ENCODE measurements at places on chromosomes 3 and 15. TPM values are rescaled to one million over a fixed set of nuclear protein-coding genes. Genes with fewer than 3 reads are reported as not detected.

Gene CAPN3
- total RNA-seq: 0.44 TPM

Gene LRTM1
- total RNA-seq: not detected

Gene MRAS
- 73.6 TPM for total RNA-seq

Gene CLDN18
- total RNA-seq: 0.12 TPM

All from uterine smooth muscle cell (primary cell).